ENCODE measurements at places on chromosomes 6 and 20.

DNA sequence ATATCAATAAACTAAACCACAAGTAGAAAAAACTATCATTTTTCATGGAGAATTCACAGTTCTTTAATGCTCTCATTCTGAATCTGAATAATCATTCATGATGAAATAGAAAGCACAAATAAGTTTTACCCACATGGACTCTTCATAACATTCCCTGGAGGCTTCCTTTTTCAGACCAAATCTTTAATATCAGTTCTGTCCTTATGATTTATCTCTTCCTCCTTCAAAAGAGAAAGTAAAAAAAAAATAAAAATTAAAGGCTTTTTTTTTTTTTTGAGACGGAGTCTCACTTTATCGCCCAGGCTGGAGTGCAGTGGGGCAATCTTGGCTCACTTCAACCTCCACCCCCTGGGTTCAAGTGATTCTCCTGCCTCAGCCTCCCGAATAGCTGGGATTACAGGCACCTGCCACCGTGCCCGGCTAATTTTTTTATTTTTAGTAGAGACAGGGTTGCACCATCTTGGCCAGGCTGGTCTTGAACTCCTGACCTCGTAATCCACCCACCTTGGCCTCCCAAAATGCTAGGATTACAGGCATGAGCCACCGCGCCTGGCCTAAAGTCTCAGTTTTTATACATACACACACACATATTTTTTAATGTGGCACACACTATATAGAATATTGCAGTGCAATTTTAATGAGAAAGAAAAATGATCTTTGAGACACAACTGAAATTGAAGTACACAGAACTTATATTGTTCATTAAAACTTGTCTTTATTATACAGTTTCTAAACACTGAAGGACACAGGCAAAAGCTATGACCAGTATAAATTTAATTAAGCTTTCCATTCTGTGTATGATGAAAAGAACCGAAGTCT, 31.9 kb upstream of the ZNF217 start:
- DNase-seq, result no peak

- DNase-seq, result no peak
Observed at GRCh38 chr20:58075586-58076345, 152.7 kb downstream of the ANKRD60 start.

DNA sequence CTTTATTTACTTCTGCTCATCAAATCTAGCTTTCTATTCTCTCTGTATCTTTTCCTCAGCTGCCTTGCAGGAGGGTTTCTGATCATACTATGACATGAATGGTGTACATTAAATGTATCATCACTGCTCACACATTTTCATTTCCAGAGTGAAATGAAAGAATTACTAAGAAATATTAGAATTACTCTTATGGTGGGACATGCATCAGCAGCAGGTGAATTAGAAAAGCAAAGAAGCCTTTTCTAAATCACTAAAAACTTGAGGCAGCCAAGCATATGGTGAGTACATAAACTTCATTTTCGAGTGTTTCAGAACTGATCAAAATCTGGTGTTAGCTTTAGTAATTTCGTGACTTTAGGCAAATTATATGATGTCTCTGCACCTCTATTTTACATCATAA, 23.6 kb downstream of the IL17A start:
- DNase-seq, result no peak

DNA sequence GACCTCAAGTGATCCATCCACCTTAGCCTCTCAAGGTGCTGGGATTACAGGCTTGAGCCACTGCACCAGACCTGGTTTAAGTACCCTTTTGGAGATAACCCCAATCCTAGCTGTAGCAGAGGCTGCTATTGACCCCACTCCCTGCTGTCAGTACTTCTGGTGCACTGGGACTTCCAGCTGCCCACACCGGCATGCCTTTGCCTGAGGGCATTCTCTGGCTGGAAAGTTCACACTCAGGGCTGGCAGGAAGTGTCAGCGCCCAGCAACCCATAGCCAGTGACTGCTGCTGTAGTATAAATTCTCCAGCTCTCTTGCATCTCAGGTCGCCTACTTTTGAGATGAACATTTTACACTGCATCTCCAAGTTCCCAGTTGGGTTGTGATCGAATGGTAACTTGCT, 75.3 kb downstream of the UTRN start:
- DNase-seq, result no peak

GRCh38 chr20:8428988-8429387, 296.9 kb downstream of the PLCB1 start:
- DNase-seq, result no peak

DNA sequence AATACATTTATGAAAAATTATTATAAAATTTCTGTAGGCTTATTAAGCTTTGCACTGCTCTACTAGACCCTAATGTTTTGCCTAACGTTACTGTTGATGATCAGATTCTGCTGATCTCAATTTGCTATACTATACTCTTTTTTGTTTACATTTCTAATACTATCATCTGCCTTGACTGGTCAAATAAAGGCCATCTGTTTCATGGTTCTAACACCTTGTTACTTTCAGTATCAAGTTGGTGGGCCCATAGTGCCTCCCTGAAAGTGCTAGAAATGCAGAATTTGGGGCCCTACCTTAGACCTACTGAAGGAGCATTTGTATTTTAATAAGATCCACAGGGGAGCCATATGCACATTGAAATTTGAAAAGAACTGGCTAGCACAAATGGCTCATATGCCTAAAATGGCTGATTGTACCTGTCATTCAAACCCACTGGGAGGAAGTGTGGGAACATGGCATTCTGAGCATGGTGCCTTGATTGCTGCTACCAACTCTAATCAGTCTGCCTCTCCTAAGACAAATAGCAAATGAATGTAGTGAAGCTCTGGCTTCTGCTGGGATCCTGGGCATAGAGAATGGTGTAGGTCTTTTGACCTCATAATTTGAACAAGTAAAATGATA, 199.1 kb upstream of the BTBD3 start:
- no peak for DNase-seq

GRCh38 chr20:36585410-36586125, 12.2 kb downstream of the TGIF2 start:
- DNase-seq, result no peak

DNA sequence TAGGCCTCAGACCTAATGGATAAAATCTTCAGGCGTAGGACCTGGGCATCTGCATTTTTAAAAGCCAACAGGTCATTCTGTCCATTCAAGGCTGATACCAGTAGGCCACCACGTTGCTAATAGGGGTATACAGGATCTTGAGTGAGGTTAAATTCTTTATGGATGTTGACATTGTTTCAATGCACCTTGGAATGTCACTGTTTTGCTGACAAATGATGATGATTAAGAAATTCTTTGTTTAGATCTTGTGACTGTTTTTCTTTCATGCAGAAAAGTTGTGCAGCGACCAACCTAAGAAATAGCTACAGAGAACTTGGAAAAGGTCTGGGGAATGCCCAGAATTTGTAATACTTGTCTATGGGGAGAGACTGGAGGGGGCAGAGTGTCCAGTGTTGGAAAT, 101.1 kb upstream of the CLDN20 start:
- DNase-seq, result no peak

DNA sequence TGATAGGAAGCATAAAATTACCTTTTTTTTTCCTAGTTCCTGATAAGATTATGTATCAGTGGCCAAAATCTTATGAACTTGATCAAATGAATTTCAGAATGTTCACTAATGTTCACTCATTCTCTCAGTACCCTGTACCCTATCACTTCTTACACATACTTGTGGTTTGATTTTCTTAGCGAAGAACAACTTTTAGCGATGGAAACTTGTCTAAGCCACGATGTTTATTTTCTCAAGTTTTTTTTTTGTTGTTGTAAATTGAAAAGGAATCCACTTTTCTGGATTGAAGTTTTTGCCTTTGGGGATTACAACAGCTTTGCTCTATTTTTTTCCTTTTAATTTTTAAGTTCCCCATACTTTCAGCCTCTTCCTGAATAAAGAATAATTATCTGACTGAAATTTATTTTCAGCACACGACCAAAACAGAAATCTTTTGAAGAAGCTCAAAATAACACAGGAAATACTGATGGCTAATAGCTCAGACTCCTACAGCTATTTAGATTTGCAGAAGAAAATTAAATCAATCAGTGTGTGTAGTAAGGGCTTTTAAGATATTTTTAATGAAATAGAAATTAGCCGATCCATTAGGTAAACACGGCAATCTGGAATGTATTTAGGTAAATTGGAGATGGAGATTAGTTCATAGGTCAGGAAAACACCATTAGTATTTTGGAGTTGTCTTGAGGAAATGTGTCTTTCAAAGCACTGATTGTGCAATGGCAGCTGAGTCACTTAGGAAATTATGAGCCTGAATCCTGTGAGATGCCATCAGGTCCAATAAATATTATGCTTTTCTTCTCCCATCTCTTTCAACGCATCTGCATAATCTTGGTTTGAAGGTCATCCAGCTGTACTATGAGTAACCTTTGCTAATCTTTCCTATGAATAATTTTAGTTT, 217.5 kb downstream of the GJA1 start:
- DNase-seq, result no peak

DNA sequence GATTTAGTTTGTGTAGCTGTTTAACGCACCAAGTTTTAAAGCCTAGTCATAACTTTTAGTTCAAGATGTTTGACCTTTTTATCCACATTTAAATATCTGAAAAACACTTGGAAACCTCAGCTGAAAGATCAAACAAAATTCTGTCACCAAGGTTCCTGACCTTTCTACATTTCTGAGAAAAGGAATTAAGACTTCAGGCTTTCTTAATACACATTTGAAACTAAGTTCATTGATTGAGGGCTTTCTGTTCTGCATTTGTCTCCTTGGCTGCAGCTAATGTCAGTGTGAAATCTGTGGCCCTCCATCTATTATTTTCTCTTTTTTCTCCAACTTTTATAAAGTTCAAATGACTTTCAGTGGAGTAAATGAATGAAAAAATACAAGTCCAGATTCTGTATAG, 22.7 kb upstream of the FBXL4 start:
- no peak for DNase-seq

- no peak for DNase-seq
Observed at GRCh38 chr6:154039231-154039842, at the start of gene OPRM1. Gene OPRM1 (plus strand): TSS chr6:154039240. CDS start chr6:154039545, 305 bp downstream.
